D341Med (cell line): ENCODE measurements at places on chromosomes 3 and 15.

- DNase-seq, result no peak
These were observed 751.9 kb downstream of the ROBO1 start for GRCh38 chr3:79015854-79016253.

DNA sequence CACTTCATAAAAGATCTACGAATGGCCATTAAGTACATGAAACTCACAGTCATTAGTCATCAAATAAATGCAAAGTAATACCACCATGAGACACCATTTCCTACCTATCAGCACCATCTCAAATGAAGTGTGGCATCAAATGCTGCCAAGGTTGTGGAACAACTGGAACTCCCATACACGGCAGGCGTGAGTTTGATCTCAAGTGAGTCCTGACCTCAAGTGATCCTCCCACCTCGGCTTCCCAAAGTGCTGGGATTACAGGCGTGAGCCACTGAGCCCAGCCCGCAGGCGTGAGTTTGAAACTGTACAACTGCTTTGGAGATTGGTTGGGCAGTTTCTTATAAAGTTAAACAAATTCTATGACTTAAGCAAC, 28.8 kb upstream of the HDAC11 start:
- DNase-seq, result no peak

DNA sequence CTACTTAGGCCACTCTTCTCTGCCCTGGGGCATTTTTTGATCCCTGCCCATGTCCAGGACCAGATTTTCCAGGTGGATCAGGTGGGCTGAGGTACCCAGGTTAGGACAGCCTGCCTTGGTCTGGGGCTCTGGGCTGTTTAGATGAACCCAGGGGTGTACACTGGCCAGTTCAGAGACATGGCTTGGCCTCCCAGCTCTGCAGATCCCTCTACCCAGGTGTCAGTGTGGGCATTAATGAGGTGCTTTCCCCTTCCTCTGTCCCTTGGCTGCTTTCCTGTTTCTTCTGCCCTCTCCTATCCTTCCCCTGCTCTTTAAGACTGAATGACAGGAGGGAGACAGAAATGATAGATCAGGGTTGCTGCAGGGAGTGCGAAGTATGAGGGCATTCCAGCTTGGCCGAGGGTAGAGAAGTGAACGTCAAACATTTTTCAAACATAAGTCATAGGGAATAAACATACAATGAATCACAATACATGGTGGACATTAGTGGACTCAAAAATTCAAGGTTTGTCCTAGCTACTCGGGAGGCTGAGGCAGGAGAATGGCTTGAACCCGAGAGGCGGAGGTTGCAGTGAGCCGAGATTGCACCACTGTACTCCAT, 30.5 kb downstream of the RTP1 start:
- DNase-seq, result no peak

- DNase-seq, result no peak
These were observed 20.0 kb downstream of the SLC35G2 start for GRCh38 chr3:136838641-136839555.

DNA sequence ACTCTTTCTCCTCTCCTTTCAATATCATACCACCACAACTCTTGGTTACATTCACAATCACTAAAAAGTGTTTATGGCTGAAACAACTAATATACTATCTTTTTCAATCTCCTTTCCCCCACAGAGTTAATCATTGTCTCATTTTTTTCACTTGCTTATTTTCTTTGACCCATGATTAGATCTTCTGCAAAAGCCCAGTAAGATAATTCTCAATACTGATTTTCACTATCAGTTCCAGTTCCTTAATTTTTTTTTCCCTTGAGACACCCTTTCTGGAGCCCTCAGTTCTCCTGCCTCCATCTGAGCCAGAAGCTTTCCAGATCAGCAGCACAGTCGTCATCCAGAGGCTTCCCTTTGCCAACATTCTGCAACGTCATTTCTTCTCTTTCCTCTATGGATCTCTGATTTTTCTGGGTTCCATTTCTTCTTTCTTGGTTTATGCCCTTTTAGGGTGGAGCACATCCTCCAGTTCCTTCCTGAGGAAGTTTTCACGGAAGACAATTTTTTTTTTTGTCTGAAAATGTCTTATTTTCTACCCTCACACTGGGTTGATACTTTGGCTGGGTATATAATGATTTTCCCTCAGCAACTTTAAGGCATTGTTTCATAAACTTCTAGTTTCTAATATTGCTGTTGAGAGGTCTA, 88.7 kb upstream of the C15orf39 start:
- DNase-seq, result no peak

GRCh38 chr3:185561958-185562357, 9.6 kb upstream of the LIPH start:
- no peak for DNase-seq

GRCh38 chr3:128064962-128065361, 12.7 kb downstream of the SEC61A1 start:
- DNase-seq, result no peak

DNA sequence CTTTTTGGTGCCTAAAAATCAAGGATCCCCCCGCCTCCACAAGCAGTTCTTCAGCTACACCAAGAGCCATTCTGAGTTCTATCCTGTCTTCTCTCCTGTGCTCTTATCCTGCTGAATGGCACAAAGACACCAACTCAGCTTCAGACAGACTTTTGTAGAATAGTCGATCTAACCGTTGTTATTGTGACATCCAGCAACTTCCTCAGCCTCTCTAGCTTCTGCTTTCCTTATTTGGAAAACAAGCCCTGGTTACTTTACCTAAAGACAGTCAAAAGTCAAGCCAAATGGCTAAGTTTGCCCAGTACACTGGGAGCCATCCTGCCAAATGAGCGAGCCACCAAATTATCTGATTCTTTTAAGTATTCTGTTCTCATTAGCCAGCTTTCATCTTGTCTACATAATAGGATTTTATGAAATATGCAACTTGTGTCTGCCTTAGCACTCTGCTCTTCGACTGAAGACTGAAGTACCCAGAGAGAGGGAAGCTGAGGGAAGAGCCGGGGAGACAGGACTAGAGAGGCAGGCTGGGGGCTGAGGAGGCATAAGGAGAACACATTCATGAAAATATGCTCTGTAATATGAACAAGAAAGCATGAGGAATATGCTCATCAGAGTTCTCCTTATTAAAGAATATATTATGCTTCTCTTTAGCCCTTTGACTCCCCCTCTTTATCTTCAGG, 35.1 kb downstream of the LYZL4 start:
- DNase-seq, result no peak

GRCh38 chr3:124281453-124282316, 289.8 kb upstream of the ROPN1 start:
- no peak for DNase-seq

GRCh38 chr15:97915261-97915660, 45.2 kb upstream of the ARRDC4 start:
- DNase-seq, result no peak

- DNase-seq, result no peak
These were observed 15.2 kb upstream of the XIRP1 start for GRCh38 chr3:39207361-39208186.

DNA sequence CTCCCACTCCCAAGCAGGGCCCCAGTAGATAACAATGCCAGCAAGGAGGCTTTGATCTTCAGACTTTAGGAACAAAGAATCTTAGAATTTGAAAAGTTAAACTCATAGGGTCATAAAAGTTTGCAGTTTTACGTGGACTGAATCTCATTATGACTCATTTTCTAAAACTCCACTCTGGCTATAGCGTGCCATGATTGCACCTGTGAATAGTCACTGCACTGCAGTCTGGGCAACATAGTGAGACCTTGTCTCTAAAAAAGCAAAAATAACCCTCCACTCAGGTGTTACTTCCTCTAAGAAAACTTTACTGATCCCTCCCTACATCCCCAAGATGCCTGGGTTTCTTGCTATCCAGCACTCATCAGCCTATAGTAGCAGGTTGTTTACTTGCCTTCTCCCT, 104.5 kb downstream of the IL20RB start:
- no peak for DNase-seq

- DNase-seq, result no peak
These were observed 8.3 kb downstream of the GHRL start for GRCh38 chr3:10284496-10284895.

DNA sequence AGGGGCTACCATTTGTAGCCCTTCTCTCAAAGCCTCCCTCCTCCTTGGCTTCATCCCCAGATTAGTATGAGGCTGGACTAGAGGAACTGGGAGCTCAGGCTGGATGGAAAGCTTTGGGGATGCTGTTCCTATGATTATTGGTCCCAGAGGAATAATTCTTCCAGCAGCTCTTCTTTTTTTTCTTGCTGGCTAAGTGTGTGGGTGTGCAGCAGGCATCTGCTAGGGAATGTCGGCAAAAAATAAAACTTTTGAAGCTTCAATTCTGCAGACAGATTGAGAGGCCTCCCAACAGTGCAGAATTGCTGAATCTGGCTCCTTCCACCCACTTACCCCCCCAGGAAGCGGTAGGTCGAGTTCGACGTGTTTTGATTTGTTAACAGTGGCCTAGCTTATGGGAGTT, 138.5 kb upstream of the ANKRD28 start:
- DNase-seq, result peak; percentile 43

- DNase-seq, result no peak
These were observed 2.6 kb upstream of the ZSCAN2 start for GRCh38 chr15:84598250-84598649.
